CD4-positive, alpha-beta T cell treated with Interleukin-2 at 100 ng/mL for 4 hours (primary cell): ENCODE measurements at places on chromosomes 16 and 17.

DNA sequence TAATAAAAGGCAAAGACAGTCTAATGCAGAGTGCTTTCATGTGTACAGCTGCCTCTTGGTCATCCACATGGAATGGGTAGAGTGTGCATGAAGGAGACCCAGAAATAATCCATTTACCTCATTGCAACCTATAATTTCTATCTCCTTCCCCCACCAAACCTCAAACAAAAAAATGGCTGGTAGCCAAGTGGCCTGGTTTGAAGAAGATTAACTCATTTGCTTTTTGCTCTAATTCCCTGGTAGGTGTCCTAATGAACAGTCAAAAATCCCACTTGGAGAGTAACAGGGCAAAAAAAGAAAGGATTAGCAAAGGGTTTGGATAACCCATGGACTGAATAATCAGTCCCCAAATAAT lies 13.0 kb upstream of the LYRM9 start:
- DNase-seq, result no peak

GRCh38 chr17:41392278-41392677 lies 5.1 kb downstream of the KRT31 start:
- DNase-seq, result no peak

DNA sequence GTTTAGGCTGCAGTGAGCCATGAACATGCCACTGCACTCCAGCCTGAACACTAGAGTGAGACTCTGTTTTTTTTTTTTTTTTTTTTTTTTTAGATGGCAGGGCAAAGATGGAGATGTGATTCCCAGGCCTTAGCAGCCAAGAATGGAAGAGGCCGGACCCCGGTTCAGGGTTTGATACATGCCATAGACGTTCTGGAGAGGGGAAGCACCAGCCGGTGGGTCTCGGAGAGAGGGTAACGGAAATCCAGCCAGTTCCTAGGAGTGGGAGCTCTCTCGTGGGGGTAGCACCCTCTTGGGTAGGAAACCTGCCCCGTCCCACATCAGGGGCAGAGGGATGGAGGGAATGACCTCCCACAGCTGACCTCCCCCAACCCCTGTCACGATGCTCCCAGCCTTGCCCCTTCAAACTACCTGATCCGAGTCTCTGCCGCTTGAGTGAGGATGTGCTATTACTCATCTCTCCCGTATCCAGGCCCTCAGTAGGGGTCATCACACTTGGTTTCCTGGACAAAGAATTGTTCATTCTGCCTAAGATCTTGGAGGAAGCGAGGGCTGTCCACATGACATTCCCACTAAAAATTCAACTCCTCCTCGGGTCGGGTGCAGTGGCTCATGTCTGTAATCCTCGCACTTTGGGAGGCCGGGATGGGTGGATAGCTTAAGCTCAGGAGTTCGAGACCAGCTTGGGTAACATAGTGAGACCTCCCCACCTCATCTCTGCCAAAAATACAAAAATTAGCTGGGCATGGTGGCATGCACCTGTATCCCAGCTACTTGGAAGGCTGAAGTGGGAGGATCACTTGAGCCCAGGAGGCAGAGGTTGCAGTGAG lies 47.3 kb downstream of the MIS12 start:
- no peak for DNase-seq

GRCh38 chr17:57498443-57498842 lies 242.1 kb downstream of the MSI2 start:
- no peak for DNase-seq

GRCh38 chr17:57957886-57958285 lies 2.7 kb upstream of the CUEDC1 start:
- no peak for DNase-seq

DNA sequence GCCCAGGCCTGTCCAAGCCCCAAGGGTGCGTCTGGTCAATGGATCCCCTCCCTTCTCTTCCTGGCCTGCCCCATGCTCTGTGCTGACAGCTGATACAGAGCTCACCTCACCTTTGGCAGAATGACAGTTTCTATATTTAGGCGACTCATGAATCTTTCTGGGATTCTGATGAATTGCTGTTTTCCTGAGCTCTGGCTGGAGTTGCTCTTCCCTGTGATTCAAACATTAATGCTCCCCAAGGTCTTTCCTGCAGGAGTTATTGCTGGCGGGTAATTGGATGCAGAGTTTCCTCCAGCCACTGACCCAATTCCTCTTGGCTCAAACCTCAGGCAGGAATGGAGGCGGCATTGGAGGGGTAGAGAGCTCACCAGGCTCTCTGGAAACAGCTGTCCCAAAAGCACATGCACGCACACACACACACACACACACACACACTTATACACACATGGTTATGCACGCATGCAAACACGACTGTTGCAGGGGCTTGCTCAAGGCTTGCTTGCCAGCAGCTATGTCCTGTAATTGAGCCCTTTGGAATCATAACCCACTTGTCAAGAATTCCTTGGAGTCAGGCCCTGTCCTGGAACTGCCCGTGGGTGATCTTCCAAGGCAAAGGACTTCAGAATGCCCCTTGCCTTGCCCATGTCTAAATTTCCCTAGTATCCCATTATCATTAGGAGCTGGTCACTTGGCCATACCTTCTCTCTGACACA lies 128.8 kb downstream of the ASIC2 start:
- no peak for DNase-seq

- DNase-seq, result no peak
These were observed 154.0 kb downstream of the LGALS9B start for GRCh38 chr17:20313306-20313705.

DNA sequence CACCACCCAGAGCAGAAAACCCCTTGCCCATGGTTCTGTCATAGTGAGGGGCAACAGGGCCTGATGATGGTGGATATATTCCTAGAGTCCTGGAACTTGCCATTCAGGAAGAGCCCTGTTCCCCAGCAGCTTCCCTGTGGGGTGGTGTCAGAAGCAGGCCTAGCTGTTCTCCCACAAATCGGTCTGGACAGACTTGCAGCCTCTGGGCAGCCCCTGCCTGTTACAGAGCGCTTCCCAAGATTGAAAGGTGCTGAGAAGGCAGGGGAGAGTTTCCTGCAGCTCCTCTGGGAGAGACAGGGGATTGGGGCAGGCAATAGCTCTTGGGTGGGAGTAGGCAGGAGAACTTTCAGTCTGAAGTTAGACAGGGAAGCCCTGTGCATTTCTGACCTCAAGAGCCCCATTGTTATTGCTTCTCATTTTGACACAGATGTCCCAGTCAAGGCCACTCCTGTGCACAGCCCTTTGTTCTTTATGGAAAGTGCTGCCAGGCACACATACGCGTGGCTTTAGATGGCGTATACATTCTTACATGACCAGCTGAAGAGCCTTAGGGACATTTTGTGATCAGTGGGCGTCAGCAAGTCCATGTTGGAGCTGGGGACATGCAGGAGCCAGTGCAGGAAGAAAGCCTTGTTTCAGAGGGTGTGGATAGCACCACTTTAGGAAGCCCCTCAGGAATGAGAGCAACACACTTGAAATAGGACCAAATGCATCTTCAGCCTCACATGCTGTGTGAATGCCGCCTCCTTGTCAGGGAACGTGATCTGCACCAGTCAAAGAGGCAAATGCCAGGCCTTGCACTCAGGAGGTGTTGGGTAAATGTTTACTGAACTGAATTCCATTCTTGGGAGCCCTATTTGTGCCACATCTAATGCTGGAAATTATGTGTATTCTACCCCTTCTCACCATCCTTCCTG lies 67.5 kb downstream of the GNAO1 start:
- no peak for DNase-seq

DNA sequence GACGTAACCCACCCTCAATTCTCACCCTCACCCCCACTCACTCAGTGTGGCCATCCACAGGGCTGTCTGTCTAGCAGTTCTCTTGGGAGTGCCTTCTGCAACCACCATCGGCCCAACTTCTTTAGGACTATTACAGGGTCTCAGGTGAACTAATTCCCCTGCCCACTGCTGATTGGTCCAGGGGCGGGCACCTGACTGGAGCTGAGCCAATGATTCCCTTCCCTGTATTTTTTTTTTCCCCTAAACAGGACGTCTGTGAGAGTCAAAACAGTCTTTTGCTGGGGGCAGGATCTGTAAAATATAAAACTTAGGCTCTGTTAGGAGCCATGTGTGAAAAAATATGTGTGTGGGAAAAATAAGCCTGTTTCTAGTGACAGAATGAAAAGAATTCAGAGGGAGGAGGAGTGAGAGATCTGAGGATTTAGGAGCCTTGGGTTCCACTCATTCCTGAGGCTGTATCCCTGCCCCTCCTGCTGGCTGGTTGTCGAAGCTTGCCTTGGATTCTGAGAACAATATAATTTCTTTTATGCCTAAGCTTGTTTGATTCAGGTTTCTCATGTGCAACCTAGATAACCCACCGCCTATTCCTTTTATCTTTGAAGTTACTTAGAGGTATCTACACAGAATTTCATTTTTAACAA lies 115.0 kb downstream of the SPACA3 start:
- DNase-seq, result no peak

DNA sequence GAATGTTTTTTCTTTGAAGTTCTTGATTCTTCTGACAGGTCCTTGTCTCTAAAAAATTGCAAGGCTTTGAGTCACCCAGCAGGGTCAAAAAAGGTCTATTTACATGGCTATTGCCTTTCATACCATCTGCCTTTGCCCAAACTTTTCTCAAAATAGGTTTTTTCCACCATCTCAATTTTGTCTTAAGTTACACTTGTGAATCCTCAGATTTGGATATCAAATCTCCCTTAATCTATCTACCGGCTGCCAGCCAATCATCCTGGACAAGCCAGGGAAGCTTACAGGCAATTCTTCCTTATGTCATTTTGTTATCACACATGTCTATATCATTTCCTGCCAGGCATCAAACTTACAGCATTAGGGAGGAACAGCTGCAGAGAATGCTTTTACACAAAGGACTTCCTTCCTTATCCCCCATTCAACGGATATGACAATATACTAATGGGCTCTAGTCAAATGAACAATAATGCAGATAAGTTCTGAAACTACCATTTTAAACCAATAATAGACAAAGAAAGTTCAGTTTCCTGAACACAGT lies 104.1 kb upstream of the CORO6 start:
- peak; percentile 44 for DNase-seq

- no peak for DNase-seq
These were observed 428 bp upstream of the ANTKMT start for GRCh38 chr16:720447-720989.

- no peak for DNase-seq
These were observed 4.7 kb downstream of the PRR29 start for GRCh38 chr17:64002658-64003525.

DNA sequence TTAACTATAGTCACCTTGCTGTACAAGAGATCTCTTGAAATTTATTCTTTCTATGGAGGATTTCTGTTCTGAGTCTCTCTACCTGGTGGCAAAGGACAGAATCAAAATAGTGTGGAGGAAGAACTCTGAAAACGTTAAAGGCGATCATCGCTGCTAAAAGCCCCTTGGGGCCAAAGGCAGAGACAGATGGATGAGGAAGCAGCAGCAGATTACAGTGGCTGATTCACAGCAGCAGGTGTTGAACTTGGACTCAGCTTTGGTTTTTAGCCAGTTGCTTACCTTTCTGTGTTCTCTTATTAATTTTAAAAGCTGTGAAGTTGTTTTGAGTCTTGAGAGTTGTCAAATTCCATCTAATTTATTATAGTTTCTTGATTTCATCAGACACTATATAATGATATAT lies 956.1 kb upstream of the GOT2 start:
- DNase-seq, result no peak

DNA sequence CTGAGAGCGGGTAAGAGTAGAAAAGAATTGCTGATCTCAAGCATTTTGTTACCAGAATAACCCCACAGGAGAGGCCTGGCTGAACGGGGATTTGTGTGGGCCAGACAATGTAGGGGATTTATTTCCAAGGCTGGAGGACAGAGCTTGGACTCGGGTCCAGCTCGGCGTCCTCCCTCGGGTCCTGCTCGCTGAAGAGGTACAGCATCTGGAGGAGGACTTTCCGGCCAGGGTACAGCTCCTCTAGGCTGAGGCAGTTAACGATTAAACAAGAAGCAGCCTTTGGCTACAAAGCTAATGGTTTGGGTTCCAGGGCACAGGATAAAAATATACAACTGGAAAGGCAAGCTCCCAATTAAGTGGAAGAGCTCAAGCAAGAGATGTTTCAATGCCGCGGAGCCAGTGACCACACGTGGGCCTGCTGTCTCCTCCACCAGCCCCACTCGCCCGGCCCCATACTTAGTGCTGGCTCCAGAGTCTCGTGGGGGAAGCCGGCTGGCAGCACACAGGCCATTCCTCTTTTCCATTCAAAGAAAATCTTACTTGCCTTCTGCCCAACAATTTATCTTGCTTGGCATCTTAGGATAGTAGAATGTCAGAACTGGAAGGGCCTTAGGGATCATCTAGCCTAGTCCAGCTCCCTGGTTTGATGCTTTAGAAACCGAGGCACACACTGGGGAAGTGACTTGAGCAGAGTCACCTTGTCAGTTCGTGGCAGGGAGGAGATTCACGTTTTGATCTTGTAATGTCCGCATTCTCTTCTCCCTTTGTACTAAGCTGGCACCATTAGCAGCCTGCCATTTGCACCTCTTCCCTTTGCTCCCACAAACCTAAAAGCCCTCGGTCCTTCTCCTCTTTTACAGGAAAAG lies 85.9 kb upstream of the TBX2 start:
- no peak for DNase-seq

- no peak for DNase-seq
These were observed 30.8 kb downstream of the NOG start for GRCh38 chr17:56624309-56624708.

DNA sequence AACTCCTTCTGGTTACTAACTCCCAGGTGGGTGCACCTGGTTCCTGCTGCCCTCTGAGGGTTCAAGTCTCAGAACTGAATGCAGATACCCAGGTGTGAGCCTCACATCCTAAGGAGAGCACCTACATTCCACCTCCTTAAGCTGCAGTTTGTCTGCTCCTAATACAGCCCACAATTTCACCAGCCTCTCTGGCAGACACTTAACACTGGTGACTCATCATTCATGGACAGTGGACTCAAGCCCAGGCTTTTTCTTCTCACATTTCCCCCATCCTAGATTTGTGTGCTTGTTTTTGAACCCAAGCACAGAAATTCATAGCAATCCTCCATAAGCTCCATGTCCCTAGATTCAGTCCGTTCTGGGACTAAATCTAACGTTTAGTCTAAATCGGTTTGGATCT lies 7.0 kb upstream of the MAF start:
- no peak for DNase-seq

GRCh38 chr16:14500791-14501190 lies 129.3 kb downstream of the PARN start:
- DNase-seq, result no peak

DNA sequence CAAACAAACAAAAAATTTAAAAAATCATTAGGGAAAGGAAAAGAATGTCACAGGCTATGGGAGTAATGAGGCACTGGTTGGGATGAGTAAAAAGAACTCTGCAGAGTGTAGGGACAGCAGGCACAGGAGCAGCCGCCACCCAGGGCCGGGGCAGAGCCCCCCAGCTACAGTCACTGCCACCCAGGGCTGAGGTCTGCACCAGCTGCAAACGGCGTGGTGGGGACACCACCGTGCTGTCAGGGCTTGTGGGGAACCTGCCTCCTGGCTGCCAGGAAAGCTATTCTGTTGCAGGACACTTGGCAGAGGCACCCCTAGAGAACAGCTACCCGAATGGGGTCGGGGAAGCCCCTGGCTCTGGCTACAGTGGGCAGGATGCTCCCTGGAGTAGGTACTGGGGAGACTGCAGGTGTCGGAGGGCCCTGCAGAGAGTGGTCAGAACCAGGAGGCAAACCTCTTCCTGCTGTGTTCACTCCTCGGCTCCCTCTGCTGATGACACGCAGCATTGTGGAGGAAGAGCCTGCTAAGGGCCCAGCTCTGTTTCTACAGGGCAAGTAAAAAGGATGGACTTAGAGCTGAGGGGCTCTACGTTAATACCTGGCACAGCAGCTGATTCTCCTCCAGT lies 32.3 kb upstream of the CAPN15 start:
- peak; percentile 10 for DNase-seq

GRCh38 chr16:66199189-66199588 lies 167.3 kb upstream of the CDH5 start:
- DNase-seq, result no peak
